ENCODE measurements at places on chromosomes 3 and 15.

DNA sequence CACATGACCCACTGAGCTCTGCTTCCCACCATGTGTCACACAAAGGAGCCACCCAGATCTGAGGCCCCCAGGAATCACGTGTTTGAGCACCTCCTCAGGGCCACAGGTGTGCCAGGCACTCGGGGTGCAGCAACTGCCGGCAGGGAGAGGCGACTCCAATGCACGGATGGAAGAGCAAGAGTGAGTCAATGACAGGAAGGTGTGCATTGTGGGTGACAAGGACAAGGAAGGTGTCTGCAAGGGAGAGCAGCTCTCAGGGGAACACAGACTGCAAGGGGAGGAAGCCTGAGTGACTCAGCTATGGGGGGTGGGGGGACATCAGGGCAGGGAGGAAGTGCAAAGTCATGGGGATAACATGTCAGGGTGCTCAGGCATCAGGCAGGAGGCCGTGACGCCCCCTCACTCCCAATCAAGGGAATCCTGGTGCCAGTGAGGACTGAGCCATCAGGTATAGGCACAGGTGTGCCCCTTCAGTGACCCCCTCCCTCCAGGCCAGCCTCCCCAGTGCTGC, 67.4 kb downstream of the NUP210 start:
- DNase-seq: no peak

- no peak for DNase-seq
Measured at GRCh38 chr3:98765721-98766120, 2.6 kb downstream of the ST3GAL6 start.

DNA sequence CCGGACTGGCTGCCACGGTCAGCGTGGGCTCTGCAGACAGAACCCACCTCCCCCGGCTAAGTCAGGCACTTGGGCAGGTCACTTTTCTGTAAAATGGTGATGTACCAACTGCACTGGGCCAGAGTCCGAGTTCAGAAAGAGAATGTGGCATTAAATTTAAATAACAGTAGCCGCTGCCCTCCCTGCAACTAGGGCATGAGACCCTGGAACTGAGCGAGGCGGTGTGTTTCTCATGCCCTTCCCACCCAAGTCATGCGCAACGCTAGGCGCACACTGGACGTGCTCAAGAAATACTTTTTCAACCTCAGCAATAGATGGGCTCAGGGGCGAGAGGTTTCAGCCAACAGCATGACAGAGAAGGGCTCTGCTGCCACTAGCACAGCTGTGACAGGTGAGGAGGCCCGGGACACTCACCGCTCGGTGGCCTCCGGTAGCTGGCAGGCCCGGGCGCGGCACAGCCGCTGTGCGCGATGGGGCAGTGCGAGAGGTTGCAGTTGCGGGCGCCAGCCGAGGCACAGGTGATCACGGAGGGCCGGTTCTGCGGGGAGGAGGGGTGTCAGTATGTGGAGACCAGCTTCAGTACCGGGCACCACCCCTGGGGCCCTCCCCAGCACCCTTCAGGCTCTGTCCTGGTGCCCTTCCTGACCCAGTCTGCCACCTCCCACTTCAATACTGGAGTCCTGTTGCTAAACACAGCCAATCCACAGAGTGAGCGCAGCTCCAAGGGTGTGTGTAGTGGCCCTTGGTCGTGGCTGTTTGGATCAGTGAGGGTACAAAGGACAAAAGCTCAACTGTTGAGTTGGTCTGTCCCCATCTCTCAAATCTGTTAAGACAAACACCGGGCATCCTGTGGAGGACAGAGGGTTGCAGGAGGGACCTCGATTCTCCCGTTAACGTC, 84.5 kb downstream of the VGLL4 start:
- no peak for DNase-seq

DNA sequence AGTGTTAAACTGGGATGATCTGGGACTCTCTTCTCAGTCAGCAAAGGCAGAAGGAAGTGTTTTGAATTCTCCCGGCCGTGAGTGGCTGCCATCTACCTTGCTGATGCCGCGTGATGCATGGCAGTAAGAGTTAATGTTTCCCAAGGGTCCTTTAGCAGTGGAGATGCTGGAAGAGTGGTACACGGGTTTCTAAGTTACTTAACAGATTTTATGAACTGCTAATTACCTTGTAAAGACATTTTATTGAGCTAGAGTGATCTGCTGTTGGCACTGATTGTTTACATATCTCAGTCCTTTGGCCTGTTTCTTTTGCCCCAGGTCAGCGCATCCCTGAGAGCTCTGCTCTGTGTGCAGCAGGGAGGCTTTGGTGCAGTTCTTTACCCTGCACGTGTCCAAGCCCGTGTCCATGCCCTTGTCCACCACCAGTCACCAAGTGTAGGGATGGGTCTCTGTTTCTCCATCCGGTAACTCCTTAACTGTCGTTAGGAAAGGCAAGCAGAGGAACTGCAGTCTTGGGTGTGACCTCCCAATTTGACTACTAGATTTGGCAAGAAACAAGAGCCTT, 172.3 kb downstream of the SLCO3A1 start:
- peak; percentile 85 for DNase-seq

- no peak for DNase-seq
Measured at GRCh38 chr3:6791161-6791560, 69.8 kb upstream of the GRM7 start.

- no peak for DNase-seq
Measured at GRCh38 chr3:79672075-79672474, 95.7 kb downstream of the ROBO1 start.

DNA sequence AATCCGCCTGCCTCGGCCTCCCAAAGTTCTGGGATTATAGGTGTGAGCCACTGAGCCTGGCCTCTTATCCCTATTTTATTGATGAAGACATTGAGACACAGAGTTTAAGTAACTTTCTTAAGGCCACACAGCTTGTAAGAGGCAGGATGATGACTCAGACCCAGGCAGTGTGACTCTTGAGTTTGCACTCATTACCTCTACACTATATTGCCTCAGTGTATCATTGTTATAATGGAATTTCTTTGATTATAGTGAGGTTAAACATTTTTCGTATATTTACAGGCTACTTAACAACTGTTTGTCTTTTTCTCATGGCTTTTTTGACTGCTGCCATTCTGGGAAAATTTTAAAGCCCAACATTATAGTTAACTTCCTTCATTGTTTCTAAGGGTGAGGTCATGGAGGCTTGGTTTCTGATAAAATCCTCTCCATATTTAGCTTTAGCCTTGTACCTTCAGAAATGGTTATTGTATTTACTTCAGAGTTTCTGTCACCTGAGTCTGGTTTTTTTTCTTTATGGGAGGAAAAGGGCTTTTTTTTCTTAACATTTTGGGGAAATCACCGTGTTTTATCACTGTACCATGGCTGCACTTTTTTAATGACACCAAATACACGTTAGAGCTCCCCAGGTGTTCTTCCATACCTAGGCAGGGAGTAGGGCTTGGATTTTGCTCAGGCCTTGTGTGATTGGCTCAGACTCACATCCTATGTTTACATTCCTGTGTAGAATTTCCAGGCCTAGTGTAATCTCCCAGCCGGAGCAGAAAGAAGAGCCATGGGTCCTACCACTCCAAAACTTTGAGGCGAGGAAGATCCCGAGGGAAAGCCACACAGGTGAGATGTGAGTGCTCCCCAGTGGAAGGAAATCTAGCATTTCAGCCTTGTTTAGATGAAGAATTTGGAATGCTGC, 6.3 kb downstream of the ZNF774 start:
- no peak for DNase-seq

- no peak for DNase-seq
Measured at GRCh38 chr3:134149286-134149685, 101.4 kb downstream of the RYK start.

GRCh38 chr15:51229907-51230330, 108.5 kb downstream of the CYP19A1 start:
- no peak for DNase-seq

GRCh38 chr3:117752984-117753717, 1043.6 kb downstream of the TUSC7 start:
- peak; percentile 28 for DNase-seq

GRCh38 chr15:37077623-37078351, 22.6 kb downstream of the MEIS2 start:
- no peak for DNase-seq

DNA sequence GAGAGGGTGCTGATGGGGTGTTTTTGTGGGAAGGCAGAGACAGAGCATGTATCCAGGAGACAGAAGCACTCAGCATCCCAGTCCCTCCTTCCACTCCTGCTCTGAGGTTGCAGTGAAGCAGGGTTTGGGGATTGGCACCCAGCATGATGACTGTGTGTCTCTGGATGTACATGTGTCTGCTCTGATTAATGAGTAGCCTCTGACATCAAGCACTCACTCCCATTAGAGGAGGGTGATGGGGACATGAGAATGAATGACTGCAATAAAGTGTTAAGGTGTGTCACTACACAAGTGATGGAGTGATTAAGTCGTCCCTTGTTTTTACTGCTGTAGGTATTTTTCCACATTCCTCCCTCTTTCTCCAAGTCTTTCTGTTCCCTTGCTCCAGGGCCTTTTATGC, 9.6 kb upstream of the MYZAP start:
- no peak for DNase-seq

GRCh38 chr3:48716508-48716981, 476 bp downstream of the IP6K2 start:
- DNase-seq: no peak

DNA sequence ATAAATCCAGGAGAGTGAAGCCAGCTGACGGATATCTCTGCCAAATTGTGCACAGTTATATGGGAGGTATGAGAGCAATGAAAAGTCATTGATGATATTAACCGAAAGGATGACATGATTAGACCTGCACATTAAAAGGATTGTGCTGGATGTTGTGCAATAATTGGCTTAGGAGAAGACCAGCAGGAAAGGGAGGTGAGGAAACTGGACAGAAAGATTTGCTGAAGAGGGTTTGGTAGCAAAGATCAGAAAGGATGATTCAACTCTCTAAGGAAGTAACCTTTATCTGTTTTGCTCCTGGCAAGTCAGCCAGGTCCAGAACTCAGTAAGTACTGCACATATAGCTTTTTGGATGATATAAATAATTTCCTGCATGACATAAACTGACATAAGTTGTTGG, 704.7 kb downstream of the GRM7 start:
- no peak for DNase-seq

GRCh38 chr3:42702066-42702951, at the start of gene HHATL:
HHATL (minus strand) TSS chr3:42702798; CDS start chr3:42700826, 1,972 bp downstream.
- DNase-seq: no peak

- no peak for DNase-seq
Measured at GRCh38 chr3:117856354-117856753, 1146.8 kb downstream of the TUSC7 start.

- no peak for DNase-seq
Measured at GRCh38 chr15:87669846-87670245, 586.7 kb downstream of the NTRK3 start.

- DNase-seq: no peak
Measured at GRCh38 chr15:75416584-75416983, 34.9 kb downstream of the SIN3A start.
